T follicular helper cell (primary cell): ENCODE measurements at places on chromosomes 1 and 21.

DNA sequence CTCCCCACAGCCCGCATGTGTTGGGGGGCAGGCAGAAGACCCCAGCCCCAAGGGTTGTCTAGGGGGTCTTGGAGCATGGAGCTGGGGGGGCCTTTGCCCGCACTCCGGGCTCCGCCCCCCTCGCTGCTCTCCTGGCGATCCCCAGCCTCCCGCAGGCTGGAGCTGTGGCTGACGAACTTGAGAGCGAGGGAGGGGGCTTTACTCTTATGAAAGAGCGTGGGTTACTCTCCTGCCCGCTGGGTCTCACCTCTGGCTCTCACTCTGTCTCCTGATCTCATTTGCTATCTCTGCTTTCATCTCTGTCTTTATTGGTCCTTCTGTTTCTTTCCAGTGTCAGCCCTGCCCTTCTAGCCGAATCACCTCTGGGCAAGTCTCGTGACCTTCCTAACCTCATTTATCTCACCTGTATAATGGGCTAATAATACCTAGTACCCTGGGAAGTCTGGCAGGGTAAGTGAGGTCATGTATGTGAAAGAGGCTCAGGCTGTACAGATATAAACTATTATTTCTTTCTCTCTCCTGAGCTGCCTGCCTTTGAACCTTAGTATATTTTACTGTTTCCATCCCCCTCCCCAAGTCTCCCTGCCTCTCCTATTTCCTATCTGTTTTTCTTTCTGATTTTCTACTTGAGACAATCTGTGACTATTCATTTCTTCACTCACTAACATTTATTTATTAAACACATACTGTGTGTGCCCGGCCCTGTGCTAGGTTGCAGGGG, 731 bp downstream of the EFNA4 start:
- no peak for DNase-seq

DNA sequence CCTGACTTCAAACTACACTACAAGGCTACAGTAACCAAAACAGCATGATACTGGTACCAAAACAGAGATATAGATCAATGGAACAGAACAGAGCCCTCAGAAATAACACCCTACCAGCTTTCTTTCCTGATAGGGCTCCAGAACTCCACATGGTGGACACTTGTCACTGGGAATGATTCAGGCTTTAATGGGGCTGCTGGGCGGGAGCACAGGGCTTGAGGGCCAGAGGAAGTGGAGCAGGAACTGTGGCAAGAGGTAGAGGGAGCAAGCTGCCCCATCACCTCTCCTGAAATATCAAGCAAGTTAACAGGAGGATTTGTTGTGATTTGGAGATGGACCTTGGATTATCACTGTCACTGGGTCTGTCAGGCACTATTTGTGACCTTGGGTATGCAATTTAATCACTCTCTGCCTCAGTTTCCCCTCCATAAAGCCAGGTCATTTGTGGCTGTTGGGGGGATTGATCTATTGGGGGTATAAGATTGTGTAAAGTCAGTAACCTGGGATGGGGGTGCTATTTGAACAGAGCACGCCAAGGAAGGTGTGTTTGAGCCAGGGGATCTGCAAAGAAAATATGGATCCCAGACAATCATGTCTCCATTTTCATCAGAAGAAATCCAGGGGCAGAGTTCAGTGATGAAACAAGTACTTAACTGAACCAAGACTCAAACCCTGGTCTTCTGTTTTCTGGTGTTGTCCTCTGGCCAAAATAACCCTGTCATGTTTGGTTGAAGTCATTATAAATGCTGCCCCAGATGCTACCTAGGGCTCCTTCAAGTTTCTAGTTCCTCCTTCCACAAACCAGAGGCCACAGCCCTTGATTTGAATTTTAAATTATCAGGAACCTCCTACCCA, 25.2 kb downstream of the ETS2 start:
- no peak for DNase-seq

DNA sequence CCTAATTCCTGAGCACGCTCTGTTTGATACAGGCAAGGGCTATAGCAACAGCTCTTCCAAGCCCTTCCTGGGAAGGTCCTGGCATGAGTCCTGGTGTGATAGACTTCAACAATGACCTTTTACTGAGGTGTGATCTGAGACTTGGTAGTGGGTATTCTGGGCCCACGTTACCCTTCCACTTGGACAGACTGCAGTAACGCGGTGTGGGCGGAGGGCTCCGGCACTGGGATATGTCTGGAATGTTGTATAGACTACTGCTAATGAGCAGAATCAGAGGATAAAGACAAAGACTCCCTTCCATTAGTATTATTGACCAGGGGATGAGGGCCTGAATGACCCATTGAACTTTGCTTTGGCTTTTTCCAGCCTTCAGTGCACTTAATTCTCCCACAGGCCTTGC, 262.3 kb downstream of the RWDD3 start:
- DNase-seq, result no peak

- no peak for DNase-seq
Observed at GRCh38 chr1:21641967-21642739, 27.0 kb downstream of the RAP1GAP start.

- DNase-seq, result no peak
Observed at GRCh38 chr1:115505148-115505571, 136.6 kb upstream of the VANGL1 start.

DNA sequence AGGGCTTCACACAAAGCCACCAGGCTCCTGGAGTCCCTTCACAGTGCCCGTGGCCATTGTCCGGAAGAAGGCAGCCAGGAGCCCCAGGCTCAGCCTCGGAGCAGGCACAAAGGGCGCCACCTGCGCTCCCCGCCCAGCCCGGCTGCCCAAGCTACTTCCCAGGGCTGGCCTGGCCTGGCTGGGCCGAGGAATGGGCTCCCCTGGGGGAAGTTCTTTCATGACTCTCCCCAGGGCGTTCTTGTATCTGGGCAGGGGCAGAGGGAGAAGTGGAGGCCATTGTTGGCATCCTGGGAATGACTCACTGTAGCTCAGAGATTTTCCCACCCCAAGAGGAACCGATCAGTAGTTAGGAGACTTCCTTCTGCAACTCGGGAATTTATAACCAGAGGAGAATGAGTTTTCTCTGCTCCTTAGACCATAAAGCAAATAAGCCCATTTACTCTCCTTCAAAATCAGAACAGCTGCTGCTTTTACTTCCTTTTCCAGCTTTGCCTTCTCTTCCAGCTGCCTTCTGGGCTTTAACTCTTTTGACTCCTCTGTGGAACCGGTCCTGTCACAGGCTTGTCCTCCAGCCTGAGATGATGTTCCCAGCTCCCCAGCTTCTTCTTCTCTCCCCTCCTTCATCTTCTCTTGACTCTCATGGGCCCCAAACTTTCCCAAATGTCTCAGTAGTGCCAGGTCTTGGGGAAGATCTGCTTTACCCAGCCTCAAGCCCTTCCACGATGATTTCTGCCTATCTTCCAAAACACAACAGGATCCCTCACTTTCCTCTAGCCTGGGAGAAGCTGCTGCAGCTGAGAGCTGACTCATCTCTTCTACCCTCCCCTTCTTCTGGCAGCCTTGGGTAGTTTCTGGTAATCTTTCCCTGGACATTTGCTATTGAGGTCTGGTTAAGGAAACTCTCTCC, 118.7 kb upstream of the CD34 start:
- no peak for DNase-seq

DNA sequence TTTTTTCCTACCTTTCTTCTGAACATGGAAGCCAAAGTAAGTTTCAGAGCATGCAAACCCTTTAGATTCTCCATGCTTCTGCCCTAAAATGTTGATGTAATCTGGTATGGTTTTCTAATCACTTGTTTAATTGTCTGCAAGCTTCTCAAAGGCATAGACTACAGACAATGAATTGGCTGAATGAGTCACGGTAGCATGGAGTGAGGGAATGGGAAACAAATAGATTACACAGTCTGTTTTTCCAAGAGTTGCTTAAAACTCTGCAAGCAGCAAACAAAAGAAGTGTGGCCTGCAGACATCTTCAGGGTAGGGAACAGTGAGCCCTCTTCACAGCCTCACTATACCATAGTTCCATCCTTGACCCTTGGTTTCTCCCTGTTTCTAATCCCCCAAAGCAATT, 326.0 kb downstream of the BARHL2 start:
- no peak for DNase-seq

GRCh38 chr1:160544647-160545046, 21.6 kb upstream of the SLAMF6 start:
- DNase-seq, result no peak

DNA sequence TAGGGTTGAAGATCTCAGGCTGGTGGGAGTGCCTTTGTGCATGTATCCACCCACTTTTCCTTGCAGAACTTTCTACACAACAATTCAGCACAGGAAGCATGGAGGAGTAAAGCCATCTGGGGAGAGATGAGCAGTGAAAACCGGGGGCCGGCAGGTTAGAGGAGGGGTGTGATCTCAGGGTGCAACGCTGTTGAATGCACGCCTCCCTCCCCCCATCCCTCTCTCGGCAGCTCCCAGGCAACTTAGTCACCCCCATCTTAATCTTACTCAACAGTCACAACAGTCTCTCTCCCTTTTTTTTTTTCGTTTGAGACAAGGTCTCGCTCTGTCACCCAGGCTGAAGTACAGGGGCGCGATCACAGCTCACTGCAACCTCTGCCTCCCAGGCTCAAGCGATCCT, 16.6 kb upstream of the ABCG1 start:
- DNase-seq, result no peak

DNA sequence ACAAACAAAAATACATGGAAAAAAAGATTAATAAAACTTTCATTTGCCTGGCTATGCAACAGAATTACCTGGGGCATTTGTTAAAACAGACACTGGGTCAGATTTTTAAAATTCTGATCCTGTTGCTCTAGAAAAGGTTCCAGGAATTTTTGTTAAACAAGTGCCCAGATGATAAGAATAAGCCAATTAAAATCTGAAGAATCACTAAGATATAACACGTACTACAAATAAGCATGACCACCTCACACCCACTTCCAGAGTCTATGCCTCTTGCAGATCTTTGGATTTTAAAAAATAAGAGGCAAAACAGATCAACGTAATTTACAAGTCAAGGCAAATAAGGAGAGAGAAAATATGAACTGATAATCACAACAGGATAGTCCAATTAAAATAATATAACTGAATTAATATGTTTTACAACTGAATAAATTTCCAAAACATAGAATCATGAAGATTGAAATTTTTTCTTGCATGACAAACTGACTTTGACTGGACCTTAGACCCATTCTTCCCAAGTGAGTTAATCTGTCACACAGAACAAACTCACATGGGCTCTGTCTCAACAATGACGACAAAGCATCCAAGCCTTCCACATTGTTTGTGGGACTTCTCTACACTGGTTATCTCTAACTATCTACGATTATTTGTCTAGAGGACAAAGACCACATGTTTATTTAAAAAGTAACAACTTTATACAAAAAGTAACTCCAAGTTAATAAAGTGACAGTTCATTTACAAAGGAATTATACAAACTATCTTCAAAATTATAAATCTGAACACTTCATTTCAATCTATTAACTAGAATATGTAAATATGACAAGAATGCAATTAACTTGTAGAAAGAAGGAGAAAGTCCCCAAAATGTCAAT, 56.9 kb downstream of the COP1 start:
- DNase-seq, result no peak

GRCh38 chr1:180675586-180675985, 43.8 kb downstream of the XPR1 start:
- DNase-seq, result no peak

GRCh38 chr1:106962591-106962990, 93.9 kb upstream of the PRMT6 start:
- DNase-seq, result no peak

GRCh38 chr1:193211539-193211938, 25.1 kb upstream of the B3GALT2 start:
- no peak for DNase-seq

DNA sequence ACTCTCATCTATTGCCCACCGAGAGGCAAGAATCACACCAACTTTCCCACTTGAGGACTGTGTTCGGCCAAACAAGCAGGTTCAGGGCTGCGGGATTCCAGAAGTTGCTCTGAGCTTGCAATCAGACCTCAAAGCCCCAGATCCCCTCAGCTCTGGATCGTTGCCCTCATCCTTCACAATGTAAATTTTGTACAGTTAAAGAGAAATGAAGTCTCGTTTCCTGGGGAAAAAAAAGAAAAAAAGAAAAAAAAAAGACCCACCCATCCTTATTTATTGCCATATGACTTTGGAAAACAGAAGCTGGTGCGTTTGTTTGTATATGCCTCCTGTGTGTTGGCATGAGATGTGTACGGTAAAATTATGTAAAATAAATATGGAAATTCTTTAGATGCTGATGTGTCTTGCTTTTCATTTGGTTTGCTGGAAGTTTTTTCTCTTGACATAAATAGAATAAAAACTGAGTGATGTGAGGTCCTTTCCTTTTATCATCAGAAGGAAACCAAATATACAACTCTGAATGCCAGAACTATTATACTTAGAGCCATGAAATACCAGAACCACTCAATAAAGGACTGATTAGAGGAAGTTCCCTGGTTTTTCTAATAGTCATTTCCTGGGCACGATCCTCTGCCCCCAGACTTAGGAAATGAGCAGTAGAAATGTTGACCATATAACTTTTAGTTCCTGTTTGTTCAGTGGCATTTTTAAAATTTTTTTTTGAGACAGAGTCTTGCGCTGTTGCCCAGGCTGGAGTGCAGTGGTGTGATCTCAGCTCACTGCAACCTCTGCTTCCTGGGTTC, 48.7 kb downstream of the LHX4 start:
- DNase-seq, result no peak

DNA sequence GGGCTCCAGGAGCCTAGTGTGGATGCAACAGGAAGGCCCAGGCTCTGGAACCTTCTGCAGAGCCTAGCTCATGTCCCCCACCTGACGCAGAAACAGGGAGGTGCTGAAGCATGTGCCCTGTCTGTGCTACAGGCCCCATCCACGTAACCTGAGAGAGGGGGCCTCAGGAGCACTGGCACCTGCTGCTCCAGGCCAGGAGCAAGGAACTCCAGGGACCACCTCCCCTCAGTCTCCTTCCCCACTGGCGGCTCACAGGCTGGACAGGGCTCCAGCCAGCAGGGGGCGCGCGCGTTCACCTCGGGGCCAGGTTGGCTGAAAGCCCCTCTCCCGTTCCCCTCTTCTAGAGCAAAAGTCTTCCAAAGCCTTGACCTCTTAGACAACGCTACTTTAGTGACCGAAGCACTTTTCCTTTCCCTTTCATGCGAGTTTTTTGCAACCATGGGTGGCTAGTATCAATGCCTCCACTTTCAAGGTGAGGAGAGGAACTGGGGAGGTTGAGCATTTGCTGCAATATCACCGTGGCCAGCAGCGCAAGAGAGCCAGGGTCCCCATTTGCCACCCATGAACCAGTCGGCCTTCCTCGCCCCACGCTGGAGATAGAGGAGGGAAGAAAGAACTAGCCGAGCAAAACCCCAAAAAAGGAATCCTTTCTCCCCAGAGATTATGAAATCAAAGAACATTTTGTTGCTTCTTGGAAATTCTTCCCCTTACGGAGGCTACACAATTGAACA, 52.4 kb upstream of the GPR157 start:
- peak; percentile 50 for DNase-seq

DNA sequence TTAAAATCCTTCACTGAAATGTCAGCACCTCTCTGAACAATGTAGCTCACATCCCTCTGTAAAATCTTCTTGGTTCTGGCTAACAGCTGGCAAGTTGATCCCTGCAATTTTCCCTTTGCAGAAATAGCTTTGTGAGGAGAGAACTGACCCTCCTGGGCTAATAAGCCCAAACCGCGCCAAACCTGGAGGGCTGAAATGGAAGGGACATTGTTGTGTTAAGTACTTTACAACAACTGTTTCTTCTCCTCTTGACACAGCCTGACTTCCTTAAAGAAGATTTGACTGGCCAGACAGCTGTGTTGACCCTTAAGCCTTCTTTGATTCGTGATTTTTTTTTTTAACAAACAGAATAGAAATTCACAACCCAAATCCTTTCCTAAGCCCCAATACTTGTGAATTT, 5.7 kb downstream of the LMX1A start:
- DNase-seq, result no peak
